ENCODE measurements at places on chromosomes 11 and 22.
A peak's percentile ranks its signal among the peaks of the same experiment; 100 is the strongest.

DNA sequence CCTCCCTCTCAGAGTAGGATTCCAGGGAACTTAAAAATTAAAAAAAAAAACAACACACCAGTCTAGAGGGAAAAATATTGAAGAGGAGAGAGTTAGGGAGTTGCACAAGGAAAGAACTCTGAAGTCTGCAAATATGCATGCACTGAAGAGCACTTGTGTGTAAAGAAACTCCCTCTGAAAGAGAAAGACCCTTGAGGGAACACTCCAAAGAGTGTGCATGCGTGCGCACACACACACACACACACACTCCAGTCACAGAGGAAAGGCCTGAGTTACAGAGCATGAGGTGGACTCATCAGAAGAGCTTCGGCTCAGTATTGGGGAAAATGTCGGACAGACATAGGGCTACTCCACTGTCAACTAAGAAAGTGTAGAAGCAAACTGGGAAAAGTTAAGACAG lies 30.1 kb downstream of the GGTLC2 start:
- no peak for DNase-seq

- no peak for DNase-seq
These were observed 216.5 kb downstream of the NAV2 start for GRCh38 chr11:19929147-19929546.

DNA sequence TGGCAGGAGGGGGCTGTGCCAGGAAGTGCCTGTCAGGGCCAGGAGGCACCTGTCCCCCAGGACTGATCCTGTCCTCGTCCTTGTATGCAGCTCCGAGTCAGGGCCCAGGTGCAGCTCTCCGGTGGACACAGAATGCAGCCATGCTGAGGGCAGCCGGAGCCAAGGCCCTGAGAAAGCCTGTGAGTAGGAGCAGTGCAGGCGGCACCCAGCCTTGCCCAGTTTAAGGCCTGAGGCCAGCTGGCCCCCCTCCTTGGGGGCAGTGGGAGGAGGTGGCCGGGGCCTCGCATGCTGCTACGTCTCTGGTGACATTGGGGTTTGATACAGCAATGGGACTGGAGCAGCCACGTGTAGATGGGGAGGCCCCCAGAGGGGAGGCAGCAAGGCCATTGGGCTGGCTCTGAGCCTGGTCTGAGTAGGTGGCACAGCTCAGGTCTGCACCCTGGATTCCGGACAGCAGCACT lies 34.9 kb downstream of the SBF1 start:
- no peak for DNase-seq

DNA sequence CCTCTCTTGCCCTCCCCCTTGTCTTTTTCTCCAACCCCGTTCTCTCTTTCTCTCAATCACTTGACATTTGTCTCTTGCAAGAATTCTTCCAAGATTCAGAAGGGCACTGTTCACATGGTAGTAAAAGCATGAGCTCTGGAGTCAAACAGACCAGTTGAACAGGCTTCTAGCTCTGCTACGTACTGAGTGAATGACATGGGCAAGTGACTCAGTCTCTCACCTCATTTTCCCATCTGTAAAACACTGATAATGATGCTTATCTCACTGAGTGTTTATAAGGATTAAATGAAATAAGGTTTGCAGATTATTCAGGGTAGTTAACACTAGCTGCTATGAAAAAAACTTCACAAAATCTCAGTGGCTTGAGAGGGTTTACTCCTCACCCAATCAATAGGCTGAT lies 5.9 kb upstream of the IL10RA start:
- no peak for DNase-seq

GRCh38 chr11:57387289-57388030 lies 3.0 kb downstream of the PRG2 start:
- DNase-seq: no peak

GRCh38 chr22:47020166-47020565 lies 257.7 kb downstream of the TBC1D22A start:
- no peak for DNase-seq

GRCh38 chr11:121589946-121590537 lies 137.3 kb upstream of the SORL1-AS1 start:
- no peak for DNase-seq

DNA sequence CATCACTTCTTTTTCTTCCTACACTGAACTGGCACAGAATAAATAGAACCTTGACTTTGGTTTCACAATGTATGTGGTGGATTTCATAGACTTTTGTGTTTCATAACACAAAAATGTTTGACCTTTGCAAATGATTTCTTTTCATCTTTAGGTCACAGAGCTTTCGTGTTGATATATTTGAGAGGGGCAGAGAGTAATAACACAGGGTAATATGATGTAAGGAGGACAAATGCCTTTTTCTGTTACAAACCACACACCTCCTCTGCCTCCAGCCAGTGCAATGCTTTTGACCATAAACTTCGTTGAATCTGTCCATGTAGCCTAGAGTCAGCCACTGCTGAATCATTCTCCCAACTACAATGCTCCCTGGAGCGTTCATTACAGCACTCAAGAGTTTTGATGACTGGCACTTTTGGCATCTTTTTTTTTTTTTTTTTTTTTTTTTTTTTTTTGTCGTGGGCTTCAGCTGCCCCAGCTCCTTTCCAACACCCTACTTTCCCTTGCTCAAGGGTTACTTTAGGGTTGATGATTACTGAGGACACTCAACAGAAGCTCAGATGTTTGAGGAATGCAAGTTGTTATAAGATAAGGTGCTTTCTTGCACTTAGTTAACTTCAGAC lies 11.4 kb upstream of the CAT start:
- DNase-seq: no peak

GRCh38 chr22:19068784-19069271 lies 53.4 kb downstream of the DGCR2 start:
- DNase-seq: no peak

DNA sequence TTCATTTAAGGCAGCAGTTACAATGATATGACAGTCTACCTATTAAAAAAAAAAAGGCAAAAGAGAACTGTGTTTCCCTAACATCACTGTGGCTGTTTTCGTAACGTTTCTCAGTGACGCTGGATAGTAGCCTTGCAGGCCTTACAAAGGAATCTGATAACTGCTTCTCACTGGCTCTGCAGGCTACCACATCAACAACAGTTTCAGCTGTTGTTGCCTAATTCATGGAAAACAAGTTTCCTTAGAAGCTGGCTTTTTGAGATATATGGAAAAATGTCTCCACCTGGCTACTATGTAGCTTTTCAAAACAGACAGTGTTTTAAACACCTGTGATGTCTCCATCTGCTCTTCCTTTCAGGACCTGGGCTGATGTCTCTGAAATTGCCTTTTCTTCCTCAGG lies 3.8 kb downstream of the OR51V1 start:
- no peak for DNase-seq

- DNase-seq: peak; percentile 72
These were observed at the start of gene CPT1A for GRCh38 chr11:68841718-68842426. Gene CPT1A (minus strand): TSS chr11:68841916. CDS start chr11:68815474, 26,442 bp downstream.

DNA sequence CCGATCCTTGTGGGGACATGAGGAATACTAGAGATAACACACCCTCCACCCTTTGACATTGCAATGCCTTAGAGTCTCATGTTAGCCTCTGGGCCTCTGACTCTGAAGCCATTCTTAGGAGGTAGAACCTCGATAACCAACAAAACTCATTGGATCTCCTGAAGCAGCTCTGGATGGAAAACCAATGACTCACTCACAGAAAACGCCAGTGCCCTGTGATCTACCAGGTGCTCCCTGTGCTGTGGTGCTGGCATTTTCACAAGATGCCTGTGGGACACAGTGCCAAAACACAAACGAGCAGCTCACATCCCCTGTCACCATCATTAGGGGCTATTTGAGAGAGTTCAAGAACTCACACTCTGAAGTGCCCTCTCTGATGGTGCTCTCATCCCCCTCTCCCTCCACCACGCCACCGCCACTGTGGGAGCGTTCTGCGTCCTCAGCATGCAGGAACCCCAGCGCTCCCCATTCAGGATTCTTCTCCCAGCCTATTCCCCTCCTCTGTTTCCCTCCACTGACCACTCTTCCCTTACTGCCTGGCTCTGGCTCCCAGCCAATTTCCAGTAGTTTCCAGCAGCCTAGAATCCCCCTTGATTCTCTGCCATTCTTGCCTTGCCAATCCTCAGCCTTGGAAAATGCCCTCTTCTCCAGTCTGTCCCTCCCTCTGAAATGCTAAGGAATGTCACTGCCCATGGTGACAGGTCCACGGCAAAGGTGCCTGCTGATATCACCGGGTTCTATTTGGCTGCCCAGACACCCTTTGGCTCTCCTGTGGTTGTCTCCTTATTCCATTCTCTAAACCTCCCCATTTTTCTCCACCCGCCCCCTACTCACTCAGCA lies 4.7 kb upstream of the POLD4 start:
- no peak for DNase-seq

DNA sequence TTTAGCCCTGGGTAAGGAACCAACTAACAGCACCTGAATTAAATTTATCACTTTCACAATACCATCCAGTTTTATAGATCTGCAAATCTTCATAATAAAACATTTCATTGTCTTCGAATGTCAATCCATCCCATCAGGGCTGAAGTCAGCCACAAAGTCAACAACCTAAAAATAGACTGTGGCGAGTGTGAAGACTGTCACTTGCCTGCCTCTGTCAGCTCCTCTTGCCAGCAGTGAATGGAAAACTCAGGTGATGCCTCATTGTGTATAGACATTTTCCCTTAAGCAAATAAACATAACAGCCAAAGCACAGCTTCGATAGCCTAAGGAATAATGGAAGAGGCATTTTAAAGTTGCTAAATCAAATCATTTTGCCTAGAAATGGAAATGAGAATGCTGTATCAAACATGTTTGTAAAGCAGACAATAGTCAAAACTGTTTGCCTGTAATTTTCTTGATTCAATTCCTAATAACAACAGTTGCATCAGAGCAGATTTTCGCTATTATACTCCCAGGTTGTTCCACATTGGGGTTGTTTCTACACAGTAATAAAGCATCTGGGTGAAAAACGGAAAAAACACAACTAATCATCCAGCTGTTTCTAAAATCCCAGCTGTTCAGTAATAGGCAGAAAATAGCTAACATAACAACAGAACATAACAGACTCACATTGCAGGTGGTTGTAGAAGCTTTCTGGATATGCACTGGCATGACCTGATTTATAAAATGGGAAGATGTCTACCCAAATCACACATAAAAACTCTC lies 15.7 kb downstream of the KCNA4 start:
- no peak for DNase-seq

DNA sequence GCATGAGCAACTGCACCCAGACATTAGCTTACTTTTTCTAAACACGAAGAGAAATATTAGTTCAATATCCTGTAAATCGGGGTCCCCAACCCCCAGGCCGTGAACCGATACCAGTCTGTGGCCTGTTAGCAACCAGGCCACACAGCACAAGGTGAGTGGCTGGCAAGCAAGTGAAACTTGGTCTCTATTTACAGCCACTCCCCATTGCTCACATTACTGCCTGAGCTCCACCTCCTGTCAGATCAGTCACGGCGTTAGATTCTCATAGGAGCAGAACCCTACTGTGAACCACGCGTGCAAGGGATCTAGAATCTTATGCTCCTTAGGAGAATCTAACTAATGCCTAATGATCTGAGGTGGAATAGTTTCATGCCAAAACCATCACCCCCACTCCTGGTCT lies 27.8 kb upstream of the DEPDC7 start:
- DNase-seq: no peak

GRCh38 chr11:35563484-35564244 lies 38.2 kb upstream of the PAMR1 start:
- no peak for DNase-seq

DNA sequence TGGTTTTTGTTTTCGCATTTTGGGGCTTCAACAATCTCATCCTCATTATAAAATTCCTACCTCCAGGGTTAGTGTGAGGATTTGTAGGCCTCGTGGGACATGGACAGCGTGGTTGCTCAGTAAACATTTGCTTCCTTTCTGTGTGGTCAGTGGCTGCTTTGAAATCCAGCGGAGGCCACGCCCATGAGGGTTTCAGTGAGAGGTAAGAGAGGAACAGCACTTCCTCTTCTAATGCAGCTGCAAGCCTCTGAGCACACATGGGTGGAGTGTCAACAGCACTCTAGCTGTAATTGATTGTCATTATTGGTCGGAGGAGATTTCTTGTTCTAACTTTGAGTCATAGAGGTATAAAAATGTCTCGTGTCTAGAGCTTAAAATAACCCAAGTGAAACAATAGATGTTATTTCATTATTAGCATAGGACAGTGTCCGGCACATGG lies 6.0 kb upstream of the ARHGAP42 start:
- no peak for DNase-seq

- DNase-seq: no peak
These were observed 59.5 kb downstream of the USP35 start for GRCh38 chr11:78248191-78248590.

DNA sequence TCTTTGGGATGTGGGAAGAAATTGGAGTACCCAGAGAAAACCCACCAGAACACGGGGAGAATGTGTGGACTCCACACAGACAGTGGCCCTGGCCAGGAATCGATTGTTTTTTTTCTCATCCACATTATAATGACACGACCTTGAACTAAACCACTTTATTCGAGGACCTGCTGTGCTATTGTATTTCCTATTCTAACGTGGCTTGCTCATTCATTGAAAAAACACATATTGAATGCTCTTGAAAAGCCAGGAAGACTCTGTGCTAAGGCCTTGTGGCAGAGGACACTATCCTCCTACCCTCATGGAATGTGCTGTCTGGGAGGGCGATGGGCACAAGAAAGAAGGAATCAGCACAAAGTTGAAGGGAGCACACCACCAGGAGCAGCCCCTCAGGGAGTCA lies 9.1 kb upstream of the SREBF2 start:
- DNase-seq: no peak

- DNase-seq: no peak
These were observed at the start of gene MRGPRF for GRCh38 chr11:69013009-69013951. Gene MRGPRF (minus strand): TSS chr11:69013246. CDS start chr11:69009901, 3,345 bp downstream.

DNA sequence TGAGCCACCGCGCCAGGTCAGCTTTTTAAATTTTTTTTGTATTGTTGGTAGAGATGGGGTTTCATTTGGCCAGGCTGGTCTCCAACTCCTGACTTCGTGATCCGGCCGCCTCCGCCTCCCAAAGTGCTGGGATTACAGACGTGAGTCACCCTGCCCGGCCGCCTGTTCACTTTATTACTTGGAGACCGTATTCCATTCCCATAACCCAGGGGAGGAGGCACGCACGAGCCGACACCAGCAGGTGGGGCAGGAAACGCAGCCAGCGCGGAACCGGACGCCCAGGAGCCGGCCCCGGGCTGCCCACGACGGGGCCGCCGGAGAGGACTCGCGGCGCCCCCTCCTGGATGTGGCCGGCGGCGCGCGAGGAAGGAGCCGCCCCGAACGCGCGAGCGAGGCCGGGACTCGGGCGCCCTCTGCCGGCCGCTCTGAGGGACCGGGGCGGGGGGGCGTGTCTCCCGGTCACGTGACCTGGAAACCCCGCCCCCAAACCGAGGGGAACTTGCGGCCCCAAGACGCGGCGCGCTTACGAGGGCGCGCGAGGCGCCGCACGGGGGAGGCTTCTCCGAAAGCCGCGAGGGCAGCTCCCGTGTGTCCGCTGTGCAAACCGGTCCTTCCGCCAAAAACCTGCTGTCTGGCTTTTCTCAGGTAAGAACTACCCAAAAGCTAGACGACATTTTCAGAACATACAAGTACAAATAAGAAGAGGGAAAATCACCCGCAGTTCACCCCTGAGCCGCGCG lies 11.6 kb upstream of the RNH1 start:
- peak; percentile 84 for DNase-seq

- no peak for DNase-seq
These were observed 6.6 kb upstream of the TEAD1 start for GRCh38 chr11:12667646-12668045.

Measured in CD4-positive, alpha-beta memory T cell (primary cell).